Tongue (tissue), 3 donors: ENCODE measurements at places on chromosomes 5 and 9.

DNA sequence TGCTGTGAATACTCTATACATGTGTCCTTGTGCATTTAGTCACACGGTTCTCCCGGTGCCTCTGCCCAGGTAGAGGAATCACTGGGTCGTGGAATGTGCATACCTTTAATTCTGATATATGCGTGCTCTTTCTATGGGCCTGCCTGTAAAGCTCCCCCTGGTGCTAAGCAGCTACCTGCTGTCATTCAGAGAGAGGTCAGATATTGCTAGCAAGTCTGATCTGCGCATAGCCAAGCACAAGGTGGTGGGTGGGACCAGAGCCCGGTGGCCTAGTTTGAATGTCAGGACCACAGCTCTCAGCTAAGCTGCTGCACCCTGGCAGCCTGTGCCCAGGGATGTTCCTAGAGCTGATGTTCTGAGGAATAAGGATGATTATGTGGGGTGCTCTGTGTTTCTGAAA is 33.4 kb downstream of the TJP2 start:
- no peak for DNase-seq

- no peak for DNase-seq
Measured at GRCh38 chr9:7223981-7224380, 466.2 kb downstream of the KDM4C start.

- no peak for DNase-seq
Measured at GRCh38 chr9:95522871-95523370, 6.2 kb upstream of the PTCH1 start.

- DNase-seq: no peak
Measured at GRCh38 chr9:131276094-131276888, at the start of gene FAM78A. FAM78A (minus strand) TSS chr9:131276510; CDS start chr9:131276179, 331 bp downstream.

DNA sequence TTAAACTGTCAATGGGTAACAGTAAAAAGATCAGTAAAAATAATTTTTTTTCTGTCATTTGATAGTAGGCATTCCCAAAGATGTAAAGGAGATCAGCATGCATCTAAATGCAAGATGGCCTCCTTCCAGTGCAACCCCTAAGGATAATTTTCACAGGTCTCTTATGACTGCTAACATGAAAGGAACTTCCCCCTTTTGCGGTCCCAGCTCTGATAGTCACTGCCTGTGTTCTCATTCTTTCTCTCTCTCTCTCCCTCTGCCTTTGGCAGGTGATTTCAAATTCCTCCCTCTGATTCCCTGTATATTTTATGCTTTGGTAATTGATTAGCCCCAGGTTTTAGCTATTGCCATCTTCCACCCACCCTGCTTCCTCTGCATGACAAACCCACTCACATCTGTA is 8.9 kb downstream of the SPINK14 start:
- no peak for DNase-seq

- DNase-seq: no peak
Measured at GRCh38 chr9:72726947-72727346, 205.5 kb downstream of the TMC1 start.

GRCh38 chr5:56229111-56229510 is 4.0 kb downstream of the ANKRD55 start:
- peak; percentile 14 for DNase-seq

- no peak for DNase-seq
Measured at GRCh38 chr9:27520986-27521385, 3.1 kb upstream of the IFNK start.

- no peak for DNase-seq
Measured at GRCh38 chr9:19770973-19771372, 17.9 kb downstream of the SLC24A2 start.

GRCh38 chr5:174832025-174832424 is 107.6 kb downstream of the MSX2 start:
- DNase-seq: no peak

DNA sequence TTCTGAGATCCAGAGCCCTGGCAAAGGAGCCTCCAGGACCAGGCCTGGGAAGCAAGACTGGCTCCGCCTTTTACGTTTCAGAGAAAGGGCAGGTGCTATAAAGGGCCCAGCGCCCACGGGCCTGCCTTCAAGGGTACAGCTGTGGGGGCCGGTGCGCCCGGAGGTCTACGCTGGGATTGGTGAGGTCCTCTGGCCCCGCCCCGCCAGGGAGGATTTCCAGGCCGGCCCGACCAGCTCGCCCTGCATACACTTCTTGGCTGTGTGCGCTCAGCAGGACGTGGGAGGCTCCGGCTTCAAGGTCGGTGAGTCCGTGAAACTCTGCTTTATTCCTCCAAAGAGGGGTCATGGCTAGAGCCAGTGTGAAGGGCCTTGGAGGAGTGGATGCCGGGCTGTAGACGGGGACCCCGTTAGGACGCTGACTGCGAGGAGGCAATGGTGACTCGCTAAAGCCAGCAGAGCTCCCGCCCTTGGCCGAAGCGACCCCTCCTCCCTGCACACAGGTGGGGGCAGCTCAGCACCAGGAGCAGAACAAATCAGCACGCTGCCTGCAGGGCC is at the start of gene CKMT2:
CKMT2 (plus strand) TSS at position 243 of the 555 bp plus-strand sequence. CDS start 17,811 bp downstream, outside the sequence.
- peak; percentile 88 for DNase-seq

DNA sequence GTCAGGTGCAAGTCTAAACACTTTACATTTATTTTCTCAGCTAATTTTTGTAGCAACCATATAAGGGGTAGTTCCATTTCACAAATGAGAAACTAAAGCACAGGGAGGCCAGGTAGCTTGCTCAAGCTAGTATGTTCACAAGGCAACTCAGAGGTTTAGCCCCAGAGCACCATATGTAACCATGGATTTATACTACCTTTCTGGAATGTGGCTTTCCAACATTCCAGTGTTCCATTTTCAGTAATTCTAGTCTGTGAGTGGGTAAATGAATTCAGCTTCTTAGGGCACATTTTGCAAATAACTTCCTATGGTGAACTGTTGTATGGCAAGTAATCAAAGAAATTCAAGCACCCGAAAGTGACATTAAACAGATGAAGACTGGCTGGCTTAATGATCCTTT is 25.0 kb upstream of the CAST start:
- no peak for DNase-seq

DNA sequence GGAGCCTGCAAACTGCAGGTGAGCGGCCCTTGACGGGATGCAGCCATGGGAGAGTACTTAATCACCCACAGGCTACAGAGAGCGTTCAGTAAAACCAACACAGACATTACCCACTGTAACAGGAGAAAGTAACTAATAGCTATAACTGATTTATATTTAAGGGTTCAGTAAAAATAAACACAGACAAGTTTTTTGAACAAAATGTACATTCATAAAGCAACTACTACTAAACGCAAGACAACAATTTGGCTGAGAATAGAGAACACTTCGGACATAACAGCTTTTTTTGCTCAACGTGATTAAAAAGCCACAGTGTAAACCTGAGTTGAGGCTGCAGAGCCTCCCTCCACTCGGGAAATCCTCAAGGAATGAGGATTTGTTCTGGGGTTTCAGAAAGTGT is 61.7 kb downstream of the LIFR start:
- no peak for DNase-seq
